ENCODE measurements at places on chromosomes 1 and 21.

DNA sequence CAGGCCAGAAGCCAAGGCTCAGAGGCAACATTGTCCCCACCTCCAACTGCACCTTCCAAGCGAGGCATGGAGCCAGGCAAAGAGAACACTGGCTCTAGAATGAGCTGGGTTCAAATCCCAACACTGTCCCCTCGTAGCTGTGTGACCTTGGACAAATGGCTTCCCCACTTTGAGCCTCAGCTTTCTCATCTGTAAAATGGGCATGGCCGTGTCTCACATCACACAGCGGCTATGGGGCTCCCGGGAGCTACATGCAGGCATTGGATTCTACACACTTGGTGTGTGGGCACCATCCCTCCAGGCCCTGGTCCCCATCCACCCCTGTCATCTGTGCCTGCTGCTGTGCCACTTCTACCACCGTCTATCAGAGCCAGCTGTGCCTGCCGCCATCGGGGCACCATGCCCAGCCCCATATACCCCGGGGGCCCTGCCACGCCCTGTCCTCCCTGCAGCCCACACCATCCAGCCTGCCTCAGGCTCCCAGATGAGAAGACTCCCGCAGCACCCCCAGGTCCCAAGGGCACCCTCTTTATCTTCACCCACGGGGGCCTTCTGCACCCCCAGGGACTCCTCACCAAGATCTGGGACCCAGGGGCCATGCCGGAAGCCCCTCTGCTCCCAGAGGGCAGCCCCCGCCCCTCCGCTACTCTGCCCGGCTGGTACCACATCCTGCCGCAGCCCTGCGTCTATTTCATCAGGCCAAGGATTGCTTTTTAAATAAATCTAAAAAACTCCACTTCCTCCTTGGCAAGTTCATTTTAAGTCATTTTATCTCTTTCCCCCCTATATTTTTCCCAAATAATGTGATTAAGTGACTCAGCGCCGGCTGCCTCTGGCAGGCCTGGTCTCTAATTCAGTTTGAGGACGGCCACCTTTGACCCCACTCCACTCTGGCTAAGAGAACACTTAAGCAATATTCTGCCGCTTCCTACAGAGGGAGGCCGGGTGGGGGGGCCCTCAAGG lies 107.8 kb upstream of the TARDBP start:
- DNase-seq, result no peak

DNA sequence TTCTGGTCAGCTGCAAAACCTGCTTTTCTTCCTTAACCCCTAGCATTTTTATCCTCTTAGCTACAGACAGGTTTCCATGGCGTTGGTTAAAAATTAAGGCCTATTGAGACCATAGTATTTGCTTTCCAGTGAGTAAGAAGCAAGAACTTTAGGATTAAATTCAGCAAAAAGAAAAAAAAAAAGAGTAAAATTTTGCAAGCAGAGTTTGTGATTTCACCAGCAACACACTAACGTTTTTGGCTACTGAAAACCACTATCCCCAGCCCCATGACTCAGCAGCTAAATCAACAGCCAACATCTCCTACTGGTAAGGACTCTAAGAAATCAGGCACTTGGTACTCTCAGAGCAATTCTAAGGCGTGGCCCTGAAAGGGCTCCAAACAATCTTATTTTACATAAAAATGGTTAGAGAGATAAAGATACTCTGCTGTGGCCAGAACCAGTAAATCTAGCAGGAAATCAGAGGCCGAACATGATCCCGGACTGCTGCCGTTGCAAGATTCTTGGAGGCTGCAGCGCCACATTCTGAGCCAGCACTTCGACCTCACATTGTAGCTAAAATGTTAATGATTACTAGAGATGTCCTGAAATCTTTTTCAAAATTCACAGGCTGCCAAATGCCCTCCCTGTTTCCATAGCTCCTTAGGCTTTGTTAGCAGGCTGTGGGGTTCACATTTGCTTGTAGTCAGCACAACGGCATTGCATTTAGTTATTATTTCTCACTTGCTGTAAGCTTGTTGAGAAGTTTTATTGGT lies 1.6 kb upstream of the ENO1 start:
- DNase-seq, result no peak

GRCh38 chr1:47840393-47841190 lies 156.6 kb downstream of the TRABD2B start:
- peak; percentile 2 for DNase-seq

DNA sequence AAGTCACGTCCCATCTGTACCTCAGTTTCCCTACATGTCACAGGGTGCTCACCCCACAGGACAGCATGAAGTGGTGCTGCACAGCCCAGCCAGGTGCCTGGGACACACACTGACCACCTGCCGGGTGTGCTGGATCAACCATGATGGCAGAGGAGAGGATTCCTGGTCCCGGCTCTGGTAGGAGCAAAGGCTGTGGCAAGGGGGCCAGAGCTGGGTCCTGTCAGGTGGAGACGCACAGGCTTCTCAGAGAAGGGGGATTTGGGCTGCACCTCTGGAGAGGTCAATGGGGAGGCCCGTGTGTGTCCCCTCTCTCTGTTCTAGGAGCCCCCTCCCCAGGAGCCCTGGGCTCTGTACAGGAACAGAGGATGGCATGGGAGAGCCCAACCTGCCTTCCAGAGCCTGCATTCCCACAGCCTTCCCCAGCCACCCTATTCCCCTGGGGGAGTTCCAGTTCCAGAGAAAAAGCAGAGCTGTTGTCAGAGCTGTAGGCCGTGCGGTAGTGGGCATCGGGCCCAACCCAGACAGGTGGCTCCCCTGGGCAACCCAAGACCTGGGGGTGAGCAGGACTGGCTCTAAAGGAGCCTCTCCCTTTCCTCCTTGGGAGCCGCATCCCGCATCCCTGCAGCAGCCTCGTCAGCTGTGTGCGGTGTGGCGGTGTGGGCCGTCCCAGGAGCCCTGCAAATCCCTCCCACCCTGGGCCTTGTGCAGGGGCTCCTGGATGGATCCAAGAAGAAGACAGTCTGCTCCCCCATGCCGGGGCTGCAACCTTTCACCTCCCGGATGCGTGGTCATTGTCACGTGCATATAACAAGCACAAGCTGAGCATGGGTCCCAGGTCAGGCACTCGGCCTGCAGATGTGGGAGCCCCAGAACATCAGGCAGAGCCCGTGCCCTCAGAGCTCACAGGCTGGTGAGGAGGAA lies 2.9 kb upstream of the TFF3 start:
- no peak for DNase-seq

- no peak for DNase-seq
These were observed 194.6 kb downstream of the ST6GALNAC3 start for GRCh38 chr1:76269155-76269554.

DNA sequence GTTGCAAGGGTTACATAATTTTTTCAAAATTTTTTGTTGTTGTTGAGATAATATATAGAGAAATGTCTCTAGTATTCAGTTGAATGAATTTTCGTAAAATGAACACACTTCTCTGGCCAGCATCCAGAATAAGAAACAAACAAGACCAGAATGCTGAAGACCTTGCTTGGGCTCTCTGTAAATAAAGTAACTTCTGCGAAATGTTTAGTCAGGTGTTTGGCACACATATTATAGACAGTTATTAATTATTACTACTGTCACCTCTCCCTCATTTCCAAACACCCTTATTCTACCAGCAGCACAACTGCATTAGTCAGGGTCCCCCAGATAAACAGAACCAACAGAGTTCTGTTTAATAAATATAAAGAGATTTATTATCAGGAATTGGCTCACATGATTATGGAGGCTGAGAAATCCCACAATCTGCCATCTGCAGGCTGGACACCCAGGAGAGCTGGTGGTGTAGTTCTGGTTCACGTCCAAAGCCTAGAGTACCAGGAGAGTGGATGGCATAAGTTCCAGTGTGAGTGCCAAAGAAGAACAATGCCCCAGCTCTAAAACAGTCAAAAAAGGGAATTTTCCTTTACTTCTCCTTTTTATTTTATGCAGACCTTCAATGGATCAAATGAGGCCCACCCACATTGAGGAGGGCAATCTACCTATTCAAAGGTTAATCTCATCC lies 44.1 kb upstream of the KCND3 start:
- DNase-seq, result no peak

- DNase-seq, result no peak
These were observed 5.9 kb upstream of the DPT start for GRCh38 chr1:168734946-168735345.

- peak; percentile 80 for DNase-seq
These were observed 539 bp downstream of the LAMC1 start for GRCh38 chr1:183023601-183024316.

- no peak for DNase-seq
These were observed 34.8 kb downstream of the CDC7 start for GRCh38 chr1:91535441-91535840.

GRCh38 chr1:116567790-116568661 lies 2.8 kb downstream of the CD58 start:
- no peak for DNase-seq

All from RWPE2 (cell line).